Astrocyte of the spinal cord (primary cell): ENCODE measurements at places on chromosomes 2 and 18.
A peak's percentile ranks its signal among the peaks of the same experiment; 100 is the strongest.

GRCh38 chr2:196113061-196113974, 44.7 kb upstream of the DNAH7 start:
- peak; percentile 89 for DNase-seq

DNA sequence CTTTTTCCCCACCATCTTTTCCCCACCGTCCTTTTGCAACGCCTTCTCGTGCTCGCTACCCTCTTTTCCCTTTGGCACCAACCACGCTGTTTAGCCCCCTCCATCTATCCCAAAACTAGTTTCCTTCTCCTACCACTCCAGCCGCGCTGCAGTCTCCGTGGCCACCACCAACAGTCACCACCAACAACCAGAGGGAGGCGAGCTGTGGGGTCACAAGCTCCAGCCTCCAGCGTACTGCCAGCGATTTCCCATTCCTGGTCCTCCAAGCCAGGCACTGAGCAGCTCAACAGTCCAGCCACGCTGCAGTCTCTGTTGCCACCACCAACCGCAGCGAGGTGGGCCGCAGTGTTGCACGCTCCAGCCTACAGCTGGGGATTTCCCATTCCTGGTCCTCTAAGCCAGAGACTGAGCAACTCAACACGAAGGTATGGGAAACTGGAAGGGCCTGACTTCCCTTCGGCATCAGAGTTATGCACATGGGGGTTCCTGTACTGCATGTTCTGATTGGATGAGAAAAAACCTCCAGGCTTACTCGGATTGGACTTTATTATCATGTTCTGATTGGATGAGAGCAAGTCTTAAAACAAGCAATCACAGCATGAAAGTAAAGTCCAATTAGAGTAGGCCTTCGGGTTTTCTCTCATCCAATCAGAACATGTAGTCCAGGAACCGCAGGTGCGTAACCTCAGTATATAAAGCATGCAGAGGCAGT, 42.3 kb upstream of the IMP4 start:
- no peak for DNase-seq

- no peak for DNase-seq
Observed at GRCh38 chr2:99974682-99975375, 167.6 kb downstream of the AFF3 start.

DNA sequence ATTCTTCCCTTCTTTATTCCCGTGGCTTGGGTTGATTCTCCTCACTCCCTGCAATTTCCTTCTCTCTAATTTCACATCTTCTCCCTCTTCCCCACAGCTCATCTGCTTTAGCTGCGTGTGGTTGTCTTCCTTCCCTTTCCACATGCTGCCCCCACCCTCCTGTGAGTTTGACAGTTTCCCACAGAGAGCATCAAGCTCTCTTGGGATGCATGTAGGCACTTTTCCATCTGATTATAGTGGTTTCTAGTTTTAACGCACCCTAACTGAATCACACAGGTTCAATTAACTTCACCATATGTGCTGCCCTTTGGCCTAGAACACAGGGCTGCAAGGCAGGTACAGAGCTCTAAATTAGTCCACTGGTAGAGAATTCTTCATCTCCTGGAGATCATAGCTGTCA, 110.5 kb downstream of the TACR1 start:
- DNase-seq = no peak

GRCh38 chr2:12604341-12604740, 112.4 kb upstream of the TRIB2 start:
- DNase-seq = no peak

- DNase-seq = peak; percentile 83
Observed at GRCh38 chr2:222296911-222297599, 1.7 kb downstream of the PAX3 start.
